Right ventricle myocardium superior (tissue), 1 donor: ENCODE measurements at places on chromosomes 4 and X.
A peak's percentile ranks its signal among the peaks of the same experiment; 100 is the strongest.

- no peak for DNase-seq
Measured at GRCh38 chr4:106063009-106063408, 167.7 kb downstream of the NPNT start.

DNA sequence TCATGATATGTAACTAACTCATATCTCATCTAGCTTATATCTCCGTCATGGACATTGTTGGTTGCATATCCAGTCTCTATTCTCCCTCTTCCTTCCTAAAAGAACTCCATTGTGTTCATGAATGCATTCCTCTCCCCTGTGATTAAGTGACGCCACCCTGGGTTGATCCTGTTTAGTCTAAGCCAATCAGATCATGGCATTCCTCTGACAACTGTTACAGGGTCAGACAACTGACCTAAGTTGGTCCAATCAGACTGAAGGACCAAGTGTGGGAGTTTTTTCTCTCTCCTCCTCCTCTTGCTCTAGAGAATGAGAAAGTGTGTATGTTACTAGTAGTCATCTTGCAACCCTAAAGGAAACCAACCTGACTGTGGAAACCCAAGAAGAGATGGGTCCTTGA lies 3.6 kb downstream of the APOO start:
- DNase-seq = no peak

- peak; percentile 73 for DNase-seq
Measured at GRCh38 chr4:139556724-139557555, 921 bp upstream of the SETD7 start.

DNA sequence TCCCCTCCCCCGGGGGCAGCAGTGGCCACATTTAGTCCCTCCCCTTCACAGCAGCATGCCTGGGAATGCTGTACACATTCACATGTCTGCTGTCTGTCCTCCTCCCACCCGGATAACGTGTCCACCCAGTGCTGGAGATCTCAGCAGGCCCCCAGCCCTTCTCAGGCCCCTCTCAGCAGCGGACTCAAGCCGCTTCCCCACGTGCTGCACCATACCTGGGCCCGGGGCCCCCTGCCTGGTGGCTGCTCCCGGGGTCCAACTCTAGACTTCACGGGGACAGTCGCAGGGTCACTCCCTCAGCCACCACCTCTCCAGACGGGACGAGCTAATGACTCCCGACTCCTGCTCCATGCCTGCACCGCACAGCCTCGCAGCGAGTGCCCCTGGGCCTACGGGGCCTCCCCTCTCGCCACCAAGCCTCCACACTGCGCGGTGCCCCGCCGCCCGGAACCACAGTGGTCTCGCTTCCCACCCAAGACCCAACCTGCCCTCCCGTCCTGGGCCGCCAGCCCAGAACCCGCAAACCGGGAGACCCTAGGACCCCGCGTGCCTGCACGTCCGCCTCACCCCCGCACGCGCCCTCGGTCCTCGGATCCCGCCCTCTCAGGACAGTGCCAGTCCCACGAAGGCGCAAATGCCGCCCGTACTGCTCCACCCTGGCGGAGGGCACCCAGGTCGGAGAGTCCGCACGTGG lies 1.3 kb upstream of the PCGF3 start:
- DNase-seq = no peak

GRCh38 chr4:92387459-92388069 lies 83.8 kb downstream of the GRID2 start:
- no peak for DNase-seq

DNA sequence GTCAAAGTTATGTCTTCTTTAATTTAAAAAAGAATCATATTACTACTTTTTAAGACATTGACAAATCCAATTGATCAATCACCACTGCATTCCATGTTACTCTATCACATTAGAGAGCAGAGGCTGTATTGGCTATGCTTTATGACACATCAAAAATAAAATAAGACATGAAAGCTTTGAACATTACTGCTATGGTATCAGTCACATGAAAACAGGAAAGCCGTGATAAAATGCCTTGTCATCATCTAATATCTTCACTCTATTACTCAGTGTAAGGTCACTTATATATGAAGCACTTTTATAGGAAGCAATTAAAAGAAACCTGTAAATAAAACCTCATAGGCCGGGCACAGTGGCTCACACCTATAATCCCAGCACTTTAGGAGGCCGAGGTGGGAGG lies 27.7 kb upstream of the CEP135 start:
- DNase-seq = no peak

DNA sequence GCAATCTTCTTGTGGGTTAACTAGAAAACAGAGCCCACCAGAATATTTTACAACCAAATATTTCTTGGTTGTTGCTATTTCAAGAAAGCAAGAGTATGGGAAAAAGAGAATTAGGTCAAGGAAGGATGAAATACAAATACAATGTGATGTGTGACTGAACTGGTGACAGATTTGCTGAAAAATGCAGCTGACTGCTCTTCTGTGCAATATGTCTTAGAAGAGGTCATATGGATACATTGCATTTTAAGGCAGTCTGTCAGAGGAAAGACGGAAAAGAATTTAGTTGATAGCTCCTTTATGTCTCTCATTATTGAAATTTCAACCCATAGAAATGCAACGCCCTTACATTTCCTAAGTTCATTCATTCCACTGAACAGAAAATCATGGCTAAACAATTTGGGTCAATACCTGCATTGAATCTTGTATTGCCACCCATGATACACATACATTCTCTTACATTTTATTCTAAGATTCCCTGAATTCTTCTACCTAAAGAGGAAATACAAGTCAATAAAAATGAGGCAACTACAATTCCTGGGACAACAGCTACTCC lies 423.1 kb downstream of the ADAM29 start:
- DNase-seq = no peak

GRCh38 chrX:139738581-139738980 lies 30.6 kb upstream of the MCF2 start:
- DNase-seq = no peak

- no peak for DNase-seq
Measured at GRCh38 chrX:123731258-123731986, 1.4 kb downstream of the THOC2 start.
